ENCODE measurements at places on chromosomes 5 and 9.

DNA sequence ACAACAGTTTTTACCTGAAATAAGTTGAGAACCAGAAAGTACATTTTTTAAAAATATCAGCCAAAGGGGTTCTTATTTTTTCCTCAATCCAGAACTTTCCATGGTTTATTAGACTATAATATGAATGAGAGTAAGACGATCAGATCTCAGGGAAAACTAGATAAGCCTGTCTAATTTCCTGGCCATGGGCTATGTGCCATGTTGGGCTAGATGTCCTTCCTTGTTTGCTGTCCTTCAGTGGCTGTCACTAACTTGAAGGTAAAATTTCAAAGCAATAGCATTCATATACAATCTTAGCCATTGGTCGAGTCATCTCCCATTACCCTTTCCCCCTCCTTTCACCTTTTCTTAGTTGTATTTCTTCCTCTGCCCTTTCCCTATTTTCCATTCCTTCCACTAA lies 179.5 kb upstream of the PPP1R2B start:
- no peak for DNase-seq

DNA sequence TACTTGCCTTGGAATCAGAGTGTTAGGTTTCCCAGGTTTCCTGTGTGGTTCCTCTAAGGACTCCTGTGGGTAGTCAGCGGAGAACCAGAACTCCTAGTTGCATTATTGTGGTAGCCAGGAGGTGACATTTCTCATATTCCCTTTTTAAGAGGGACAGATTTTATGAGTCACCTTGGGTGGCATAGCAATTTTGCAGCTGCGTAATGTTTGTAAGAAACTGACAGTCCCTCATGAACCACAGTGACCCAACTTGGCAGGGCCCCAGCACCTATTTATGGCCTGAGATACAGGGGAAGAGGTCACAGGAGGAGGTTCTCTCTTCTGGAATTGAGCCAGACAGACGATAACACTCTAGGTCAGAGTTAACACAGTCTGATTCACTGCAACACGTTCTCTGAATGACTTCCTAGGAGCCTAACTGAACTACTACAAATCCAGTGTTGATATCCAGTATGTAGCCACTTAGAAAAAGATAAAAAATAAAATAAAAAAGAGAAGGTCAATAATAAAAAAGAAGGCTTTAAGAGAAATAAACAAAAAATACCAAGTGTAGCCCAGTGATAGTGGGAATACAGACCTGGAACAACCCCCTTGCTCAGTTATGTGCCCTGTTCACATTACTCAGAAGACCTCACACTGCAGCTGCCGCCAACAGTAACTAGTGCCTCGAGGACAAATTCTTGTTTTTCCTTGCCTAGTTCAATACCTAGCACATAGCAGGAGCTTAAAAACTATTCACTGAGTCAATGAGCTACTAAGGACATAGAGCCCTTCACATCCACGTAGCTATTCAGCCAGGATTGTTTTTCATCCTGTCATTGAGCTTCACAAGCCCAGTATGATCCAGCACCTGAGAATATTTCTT lies 50.7 kb upstream of the VLDLR start:
- DNase-seq = peak; percentile 25

- DNase-seq = no peak
These were observed 442.6 kb downstream of the MAT2B start for GRCh38 chr5:163947848-163948666.

DNA sequence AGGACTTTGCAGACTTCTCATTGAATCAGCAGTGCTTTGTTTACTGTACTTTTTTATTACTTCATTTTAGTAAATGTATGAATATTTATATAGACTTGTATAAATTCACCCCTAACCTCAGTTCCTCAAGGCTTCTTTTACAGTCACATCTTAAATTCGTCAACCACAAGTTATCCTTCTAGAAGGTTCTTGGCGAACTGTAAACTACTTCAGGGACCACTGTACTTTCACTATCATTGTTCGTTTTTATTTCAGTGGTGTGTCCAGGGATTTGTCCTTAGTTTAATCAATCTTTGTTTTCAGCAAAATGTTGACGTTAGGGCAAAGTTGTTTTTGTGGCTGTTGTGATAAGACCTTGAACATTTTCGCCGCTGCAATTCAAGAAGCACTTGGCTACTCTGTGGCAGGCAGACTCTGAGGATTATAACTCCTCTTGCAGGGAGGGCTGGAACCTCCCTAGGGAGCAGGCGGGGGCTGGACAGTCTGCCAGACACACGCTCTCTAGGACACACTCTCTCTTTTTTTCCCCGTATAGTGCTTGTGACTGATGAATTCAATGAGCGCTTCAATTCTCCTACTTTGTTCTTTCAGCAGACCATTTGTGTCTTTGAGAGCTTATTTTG lies 252.8 kb downstream of the FBXL7 start:
- no peak for DNase-seq

DNA sequence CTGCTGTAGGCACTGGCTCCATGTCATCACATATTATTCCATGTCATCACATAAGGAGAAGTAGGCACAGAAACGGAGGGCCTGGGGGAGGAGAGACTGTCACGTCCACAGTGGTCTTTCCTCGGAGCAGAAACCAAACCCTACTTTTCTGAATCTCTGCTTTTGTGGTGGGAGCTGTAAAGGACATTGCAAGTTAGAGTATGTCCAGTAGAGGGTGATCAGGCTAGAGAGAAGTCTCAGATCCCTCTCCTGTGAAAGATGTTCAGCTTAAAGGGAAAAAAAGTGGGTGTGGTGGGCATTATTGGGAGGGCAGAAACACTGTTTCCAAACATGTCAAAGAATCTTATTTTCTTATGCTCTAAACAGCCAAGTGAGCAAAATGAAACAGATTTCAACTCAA lies 19.4 kb upstream of the FBP2 start:
- DNase-seq = no peak

All from lower leg skin (tissue), 4 donors.